ENCODE measurements at places on chromosomes 1 and 21.

DNA sequence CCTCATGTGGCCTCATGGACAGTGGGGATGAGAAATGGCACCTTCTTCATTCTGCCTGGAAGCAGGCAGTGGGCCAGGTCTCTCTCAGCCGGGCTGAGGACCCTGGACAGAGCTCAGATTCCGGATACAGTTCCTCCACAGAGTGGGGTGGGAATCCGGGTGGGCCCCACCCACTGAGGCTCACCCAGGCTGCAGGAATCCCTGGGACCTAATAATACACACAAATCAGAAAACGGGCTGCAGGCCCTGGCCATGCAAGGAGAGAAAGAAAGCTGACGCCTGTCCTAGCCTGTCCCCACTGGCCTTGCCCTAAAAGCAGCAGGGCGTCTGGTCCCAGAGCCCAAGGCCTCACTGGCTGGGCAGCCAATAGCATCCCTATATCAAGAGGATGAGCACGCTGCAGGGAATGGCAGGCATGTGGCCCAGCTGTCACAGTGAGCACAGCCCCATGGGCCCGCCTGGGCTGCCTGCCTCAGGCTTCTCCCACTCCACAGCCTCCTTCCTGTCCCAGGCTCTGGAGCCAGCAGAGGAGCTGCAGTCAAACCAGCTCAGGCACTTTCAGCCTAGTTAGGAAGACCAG is 25.3 kb downstream of the ACTA1 start:
- DNase-seq = no peak

GRCh38 chr1:59666106-59666505 is 148.6 kb upstream of the HOOK1 start:
- no peak for DNase-seq

- DNase-seq = no peak
Observed at GRCh38 chr1:245693941-245694752, 539.4 kb downstream of the KIF26B start.

- DNase-seq = no peak
Observed at GRCh38 chr1:241957692-241958494, at the start of gene BECN2. TSS of gene BECN2 (plus strand) at chr1:241957767. CDS start at chr1:241957767, 0 bp downstream.

GRCh38 chr1:2496087-2496622 is 20.1 kb downstream of the PLCH2 start:
- DNase-seq = peak; percentile 2

- DNase-seq = no peak
Observed at GRCh38 chr1:96554364-96554763, 167.2 kb upstream of the PTBP2 start.

DNA sequence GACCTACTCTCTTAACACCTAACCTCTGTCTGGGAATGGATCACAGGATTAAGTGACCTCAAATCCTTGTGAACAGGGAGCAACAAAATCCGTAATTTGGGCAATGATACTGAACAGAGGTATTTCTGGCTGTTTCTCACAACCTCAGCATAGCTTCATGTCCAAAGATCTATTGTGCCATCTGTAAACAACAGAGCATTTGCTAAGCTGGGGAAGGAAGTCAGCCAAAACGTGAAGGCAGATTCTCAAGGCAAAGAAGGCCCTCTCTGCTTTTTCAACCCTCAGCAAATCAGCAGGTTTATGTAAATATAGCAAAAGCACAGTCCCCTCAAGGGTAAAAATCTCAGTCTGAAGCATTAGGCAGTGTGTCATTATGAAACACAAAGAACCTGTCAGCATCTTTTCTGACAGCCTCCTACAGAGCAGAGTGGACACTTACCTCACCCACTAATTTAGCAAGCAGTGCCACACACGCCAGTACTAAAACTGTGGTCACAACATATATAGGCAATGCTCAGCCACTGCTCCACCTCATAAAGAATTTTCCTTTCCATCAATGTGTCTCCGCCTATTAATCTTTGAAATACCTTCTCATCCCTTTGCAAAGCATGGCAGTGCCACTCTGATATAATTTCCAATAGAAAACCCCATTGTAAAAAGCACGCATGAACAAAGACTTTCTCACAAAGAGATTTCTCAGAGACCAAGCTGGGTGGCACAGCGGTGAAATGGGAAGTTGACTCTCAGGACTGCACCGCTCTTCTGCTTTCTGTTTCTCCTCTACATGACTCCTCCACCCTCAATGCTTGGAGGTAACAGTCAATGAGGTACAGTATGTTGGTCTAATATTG is 188.0 kb downstream of the RERE start:
- DNase-seq = no peak

GRCh38 chr1:51238034-51238403 is 1.9 kb downstream of the RNF11 start:
- DNase-seq = no peak

DNA sequence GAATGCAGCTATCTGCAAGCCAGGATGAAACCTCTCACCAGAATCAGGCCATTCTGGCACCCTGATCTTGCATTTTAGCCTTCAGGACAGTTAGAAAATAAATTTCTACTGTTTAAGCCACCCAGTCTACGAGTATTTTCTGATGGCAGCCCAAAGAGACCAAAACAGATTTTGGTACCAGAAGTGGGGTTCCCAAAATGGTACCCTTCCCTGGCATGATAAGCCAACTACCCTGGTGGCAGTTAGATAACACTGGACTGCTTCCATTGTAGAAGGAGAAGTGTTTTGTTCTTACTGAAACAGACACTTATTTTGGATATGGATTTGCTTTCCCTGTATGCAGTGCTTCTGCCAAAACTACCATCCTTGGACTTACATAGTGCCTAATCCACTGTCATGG is 115.0 kb downstream of the CSMD2 start:
- DNase-seq = no peak

- no peak for DNase-seq
Observed at GRCh38 chr1:45037456-45037855, 25.4 kb downstream of the UROD start.

DNA sequence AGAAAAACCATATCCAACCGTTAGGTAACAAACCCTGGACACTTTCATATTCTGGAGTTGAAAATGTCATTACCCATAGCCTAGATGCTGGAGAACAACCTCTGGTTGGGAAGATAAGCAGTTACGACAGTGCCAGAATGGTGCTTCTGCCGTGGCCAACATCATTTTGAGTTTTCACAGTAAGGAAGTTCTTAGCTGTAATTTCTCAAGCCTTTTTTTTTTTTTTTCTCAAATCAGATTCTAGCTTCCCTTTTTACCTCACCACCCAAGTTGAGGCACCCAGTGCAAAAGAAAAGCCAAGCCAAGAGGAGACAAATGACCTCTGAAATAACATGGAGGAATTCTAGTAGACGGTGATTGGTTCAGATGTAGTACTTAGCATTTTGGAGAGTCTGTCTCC is 21.8 kb downstream of the PPT1 start:
- no peak for DNase-seq

DNA sequence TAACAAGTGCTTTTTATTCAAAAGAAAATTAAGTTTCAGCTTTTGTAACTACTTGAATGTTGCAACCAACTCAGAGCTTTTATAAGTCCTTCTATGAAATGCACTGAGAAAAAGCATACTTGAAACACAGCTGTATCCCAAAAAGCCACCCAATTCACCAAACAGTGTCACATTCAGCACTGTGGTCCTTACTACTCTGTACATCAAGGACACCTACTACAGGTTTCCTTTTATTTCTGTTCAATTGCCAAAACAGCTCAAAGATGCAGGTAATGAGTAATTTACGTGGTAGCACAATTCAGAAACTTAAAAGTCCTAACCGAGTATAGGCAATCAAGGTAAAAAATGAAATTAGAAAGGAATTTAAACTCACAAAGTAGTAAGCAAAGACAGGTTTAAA is 2.5 kb downstream of the EIF4G3 start:
- DNase-seq = no peak

- no peak for DNase-seq
Observed at GRCh38 chr1:42318601-42319000, 16.4 kb downstream of the FOXJ3 start.

- no peak for DNase-seq
Observed at GRCh38 chr1:228407106-228408040, 738 bp upstream of the TRIM11 start.

- no peak for DNase-seq
Observed at GRCh38 chr1:87089070-87089736, 174.8 kb downstream of the HS2ST1 start.

- no peak for DNase-seq
Observed at GRCh38 chr1:46394108-46394871, at the start of gene FAAH. TSS of gene FAAH (plus strand) at chr1:46394317. CDS start at chr1:46394349, 32 bp downstream.

- no peak for DNase-seq
Observed at GRCh38 chr1:192167911-192168700, 9.8 kb downstream of the RGS18 start.

GRCh38 chr1:63537940-63538339 is 14.6 kb downstream of the EFCAB7 start:
- DNase-seq = no peak

DNA sequence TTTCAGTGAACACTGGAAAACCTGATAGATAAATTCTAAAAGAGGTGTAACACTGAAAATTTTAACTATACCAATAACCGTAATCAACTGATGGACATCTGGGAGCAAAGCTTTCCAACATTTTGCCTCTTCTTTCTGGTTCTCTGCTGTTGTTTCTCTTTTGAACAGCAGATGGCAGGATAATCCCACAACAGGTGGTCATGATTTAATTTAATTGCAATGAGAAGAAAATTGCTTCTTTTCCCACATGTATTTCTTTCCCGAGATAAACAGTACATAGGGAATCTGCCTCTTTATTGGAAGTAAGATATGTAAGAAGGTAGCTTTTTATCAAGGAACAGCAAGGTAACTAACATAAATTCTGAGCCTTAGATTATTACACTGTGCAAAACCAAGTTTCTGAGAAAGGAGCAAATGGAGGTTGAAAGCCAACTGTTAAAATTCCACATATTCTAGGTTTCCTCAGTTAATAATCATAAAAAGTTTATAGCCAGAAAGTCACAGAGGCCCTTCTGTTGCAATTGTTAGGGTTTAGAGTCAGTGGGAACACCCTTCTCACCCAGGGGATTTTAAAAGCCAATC is 72.9 kb downstream of the RPS6KA1 start:
- no peak for DNase-seq

GRCh38 chr1:158800526-158800925 is 19.5 kb upstream of the OR6N2 start:
- DNase-seq = no peak

DNA sequence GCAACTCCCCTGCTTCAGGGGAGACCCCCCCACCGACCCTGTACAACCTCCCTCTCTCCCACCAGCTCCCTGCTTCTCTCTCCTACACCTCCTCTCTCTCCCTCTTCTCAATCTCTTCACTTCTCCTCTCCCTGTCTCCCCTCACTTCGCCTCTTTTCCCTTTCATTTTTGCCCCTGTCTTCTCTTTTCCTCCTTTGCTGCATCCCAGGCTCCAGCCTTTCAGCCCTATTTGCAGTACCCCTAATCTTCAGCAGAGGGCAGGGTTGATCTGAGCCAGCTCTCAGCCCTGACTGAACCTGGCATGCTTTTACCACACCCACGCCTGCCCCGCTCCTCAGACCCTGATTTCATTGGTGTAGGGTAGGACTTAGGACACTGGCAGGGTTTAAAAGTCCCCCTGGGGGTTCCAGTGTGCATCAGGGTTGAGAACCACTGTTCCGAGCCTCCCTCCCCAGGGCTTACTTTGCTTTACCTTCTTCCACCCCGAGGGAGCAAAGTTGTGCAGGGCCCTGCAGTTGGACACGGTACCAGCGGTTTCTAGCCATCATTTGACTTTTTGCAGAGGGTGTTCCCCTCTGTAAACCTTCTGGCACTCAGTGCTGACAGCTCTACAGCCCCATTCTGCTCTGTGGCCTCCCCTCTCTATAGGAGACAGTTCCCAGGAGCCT is 67.3 kb upstream of the CNTN2 start:
- peak; percentile 22 for DNase-seq

GRCh38 chr1:4494558-4494957 is 159.9 kb upstream of the AJAP1 start:
- DNase-seq = no peak

DNA sequence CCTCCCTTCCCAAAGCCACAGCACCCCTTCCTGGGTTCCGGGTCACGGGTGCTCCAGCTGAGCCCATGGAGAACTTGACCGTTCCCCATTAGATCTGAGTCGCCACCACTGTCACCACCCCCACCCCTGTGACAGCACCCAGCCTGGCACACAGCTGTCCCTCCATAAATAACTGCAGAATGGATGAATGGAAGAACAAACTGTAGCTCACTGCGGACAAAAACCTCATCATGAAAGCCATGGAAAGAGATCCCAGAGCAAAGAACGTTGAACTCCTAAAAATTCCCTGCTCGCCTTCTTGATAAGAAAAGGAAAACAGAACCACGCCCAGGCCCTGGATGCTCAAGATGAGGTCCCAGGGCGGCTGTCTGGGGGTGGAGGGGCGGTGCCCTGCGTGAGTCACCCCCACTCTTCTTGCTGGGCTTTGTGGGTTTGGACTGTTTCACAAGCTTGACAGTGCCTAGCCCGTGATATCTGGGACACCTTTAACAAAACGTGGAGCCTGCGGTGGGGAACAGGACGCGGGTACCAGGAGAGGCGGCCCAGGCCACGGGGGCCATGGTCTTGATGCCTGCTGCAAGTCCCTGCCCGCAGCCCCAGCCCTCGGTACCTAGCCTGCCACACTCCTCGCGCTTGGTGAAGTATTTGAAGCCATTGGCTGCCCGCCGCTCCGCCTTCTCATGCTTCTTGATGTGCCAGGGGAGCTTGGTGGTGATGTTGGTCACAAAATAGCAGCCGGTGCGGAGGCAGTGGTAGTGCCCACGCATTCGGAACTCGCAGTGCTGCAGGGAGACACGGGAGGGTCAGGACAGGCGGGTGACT is 151.9 kb downstream of the CASZ1 start:
- DNase-seq = no peak

DNA sequence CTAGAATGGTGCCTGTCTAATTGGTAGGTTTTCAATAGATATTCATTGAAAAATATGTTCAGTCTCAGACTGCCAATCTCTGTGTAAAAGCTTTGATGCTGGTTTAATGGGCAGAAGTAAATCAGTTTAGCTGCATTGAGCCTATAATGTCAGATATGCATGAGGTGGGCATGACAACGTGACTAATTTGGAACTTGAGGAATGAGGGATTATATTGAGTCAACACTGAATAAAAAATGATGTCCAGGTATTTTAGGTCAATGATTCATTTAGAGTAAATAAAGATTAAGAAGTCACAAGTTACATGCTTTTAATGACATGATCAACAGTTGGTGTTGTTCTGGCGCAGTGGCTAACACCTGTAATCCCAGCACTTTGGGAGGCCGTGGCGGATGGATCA is 3.0 kb downstream of the WDR3 start:
- no peak for DNase-seq

DNA sequence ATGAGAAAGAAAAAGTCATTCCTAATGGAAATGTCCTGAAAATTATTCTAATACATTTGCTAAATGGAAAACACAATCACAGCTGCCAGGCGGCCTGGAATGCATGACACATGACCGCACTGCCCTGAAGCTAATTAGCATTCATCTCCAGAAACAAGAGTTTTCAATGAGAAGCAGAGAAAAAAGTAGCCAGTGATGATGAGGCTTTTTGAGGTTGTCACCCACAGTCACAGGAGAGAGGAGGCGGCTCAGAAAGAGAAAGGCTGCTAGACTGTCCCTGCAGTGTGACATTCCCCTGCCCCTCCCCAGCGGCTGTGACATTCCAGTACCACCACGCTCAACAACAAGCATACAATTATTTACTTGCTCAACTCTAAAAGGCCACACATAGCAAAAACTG is 122.9 kb upstream of the KRTAP19-8 start:
- no peak for DNase-seq

GRCh38 chr1:58611861-58612385 is 34.9 kb upstream of the TACSTD2 start:
- DNase-seq = no peak

GRCh38 chr1:158654571-158654970 is 31.9 kb downstream of the SPTA1 start:
- no peak for DNase-seq

GRCh38 chr1:221711063-221711577 is 30.8 kb downstream of the DUSP10 start:
- DNase-seq = no peak

All from stimulated activated CD8-positive, alpha-beta memory T cell treated with anti-CD3 and anti-CD28 coated beads, Interleukin-7, amount 100 ng/mL, for 1 hour (primary cell).